Fibroblast of mammary gland (primary cell): ENCODE measurements at places on chromosomes 4 and X.

DNA sequence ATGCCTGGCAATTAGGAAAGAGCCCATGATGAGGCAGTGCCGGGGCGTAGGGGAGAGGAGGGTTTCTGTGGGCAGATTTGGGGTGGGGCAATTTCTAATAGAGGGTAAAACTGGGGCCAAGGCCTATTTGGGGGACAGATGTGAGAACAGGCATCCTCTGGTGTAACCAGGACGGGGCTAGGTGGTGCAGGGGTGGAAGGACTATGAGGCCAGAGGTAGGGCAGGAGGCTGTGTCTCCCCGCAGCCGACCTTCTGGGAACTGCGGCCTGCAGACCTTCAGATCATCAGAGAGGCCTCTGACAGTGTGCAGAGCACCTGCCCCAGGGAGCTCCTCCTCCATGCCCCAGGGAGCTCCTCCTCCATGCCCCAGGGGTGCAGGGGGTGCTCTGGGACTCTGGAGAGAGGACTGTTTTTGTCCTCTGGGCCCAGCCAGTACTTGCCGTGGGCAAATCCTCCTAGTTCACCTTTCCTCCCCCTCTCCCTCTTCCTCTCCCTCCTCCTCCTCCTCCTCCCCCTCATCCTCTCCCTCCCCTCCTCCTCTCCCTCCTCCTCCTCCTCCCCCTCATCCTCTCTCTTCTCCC, 101.9 kb downstream of the SORCS2 start:
- no peak for DNase-seq

DNA sequence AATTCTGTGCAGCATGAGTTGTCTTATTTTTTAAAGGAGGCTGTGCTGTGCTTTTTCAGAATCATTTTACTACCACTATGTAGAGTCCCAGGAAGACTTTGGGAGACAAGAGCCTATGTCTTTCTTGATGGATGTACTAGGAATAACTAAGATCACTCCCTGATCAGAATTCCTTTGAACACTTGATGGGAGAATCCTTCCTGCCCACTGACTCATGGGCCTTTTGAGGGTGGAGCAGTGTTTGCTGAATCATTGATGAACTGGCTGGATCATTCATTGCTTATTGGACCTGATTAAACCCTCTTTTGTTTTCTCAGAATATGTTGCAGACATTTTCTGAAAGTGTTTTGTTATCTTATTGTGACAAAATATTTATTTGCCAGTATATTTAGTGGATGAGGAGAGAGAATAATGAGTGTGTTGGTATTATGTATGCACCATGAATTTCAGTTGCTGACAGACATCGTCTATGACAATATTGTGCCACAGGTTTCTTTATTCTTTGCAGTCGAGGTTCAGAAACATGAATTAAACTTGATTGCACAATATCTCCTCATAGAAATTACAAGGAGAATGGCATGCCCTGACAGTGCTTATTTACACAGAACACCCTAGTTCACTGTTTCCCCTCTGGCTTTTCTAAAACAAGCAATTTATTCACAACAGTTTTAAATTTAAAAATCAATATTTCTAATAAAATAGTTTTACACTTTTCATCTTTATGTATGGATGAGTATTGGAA, 36.3 kb downstream of the POU4F2 start:
- DNase-seq: no peak

DNA sequence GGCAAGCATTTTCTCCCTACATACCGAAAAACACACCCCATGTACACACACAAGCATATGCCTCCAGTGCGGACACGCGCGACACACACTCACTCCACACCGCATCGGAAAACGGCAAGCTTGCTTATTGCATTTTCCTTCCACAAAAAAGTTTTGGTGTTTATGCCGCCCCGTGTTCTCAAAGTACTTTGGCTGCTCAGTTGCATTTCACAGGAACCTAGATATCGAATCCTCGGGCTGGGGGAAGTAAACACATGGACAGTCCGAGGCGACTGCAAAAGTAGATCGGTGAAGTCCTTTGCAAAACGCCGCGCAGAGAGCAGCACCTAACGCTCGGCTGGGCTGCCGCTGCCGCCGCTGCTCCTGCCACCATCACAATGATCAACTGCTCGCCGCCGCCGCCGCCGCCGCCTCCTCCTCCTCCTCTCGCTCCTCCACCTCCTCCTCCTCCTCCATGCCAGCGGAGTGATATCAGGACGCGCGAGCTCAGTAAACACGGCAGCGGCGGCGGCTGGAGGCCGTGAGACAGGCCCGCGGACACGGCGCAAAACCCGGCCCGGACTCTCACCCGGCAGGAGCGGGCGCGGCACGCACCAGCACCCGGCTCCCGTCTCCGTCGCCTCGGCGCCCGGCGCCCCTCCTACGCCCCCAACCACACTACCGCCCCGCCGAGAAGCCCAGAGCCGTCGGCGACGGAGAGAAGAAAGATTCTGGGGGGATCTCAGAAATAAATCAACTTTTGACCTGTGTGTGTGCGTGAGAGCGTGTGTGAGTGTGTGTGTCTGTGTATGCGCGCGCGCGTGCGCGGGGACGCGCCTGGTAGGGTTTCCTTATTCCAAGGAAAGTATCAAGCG, at the start of gene MAML3:
TSS of gene MAML3 (minus strand) at position 467 of the 854 bp plus-strand sequence. CDS start 857 bp downstream, outside the sequence.
- DNase-seq: peak; percentile 93

GRCh38 chrX:28311466-28311865, 275.8 kb upstream of the IL1RAPL1 start:
- DNase-seq: no peak
